ENCODE measurements at places on chromosomes 7 and 10.

GRCh38 chr10:61363006-61363405 is 90.2 kb downstream of the TMEM26 start:
- no peaks in the 10 kb centered on the region for H3K27me3 ChIP-seq
- no peak overlapping the region for H3K4me3 ChIP-seq
- no peak for DNase-seq
- H3K36me3 ChIP-seq = no peaks in the 10 kb centered on the region
- H3K4me1 ChIP-seq = no peaks in the 10 kb centered on the region

DNA sequence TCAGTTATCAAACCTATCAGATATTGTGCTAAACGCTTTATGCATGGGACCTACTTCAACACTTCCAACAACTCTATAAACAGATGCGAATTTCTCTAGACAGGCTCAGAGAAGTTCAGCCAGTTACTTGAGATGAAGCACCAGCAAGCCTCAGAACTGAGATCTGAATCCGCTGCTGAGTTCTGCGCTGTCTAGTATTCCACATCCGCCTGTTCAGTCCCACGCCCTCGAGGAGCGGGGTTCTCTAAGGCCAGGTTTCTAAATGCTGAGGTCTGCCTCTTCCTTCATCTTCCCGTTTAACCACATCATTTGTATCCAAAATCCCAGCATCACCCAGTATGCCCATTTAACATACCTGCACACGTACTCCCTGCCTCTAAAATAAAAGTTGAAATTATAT is 297.8 kb upstream of the ZNF32 start:
- H3K4me3 ChIP-seq = no peak overlapping the region
- H3K4me1 ChIP-seq = no peaks in the 10 kb centered on the region
- peaks cover 8% of the 10 kb centered on the region for H3K27me3 ChIP-seq
- H3K36me3 ChIP-seq = no peaks in the 10 kb centered on the region

DNA sequence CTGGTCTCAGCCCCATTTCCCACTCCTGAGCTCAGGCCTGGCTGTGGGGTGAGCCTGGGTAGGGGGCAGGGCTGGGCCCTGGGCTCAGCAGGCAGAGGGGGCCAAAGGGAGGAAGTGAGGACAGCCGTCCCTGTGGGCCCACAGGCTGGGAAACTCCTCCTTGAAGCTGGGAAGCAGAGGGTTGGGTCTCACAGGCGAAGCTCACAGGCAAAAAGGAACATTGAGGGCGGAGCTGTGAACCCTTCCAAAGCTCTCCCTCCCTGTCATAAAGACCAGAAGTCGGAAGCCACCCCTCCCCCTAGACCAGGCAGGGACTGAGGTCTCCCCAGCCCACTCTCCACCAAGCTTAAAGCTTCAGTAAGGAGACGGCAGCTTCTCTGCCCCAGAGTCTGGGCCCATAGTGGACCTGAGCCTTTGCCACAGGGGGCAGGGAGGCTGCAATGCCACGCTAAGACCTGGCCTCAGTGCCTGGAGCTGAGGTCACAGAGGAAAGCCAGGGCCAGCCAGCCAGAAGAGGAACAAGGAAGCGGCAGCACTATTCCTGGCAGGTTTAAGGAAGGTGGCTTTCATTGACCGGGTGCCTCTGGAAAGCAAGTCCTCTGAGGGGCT is 1.0 kb upstream of the KCP start:
- H3K4me3 ChIP-seq = no peak overlapping the region
- H3K27ac ChIP-seq = no peak overlapping the region
- H3K4me1 ChIP-seq = peaks cover 13% of the 10 kb centered on the region
- H3K36me3 ChIP-seq = no peaks in the 10 kb centered on the region

DNA sequence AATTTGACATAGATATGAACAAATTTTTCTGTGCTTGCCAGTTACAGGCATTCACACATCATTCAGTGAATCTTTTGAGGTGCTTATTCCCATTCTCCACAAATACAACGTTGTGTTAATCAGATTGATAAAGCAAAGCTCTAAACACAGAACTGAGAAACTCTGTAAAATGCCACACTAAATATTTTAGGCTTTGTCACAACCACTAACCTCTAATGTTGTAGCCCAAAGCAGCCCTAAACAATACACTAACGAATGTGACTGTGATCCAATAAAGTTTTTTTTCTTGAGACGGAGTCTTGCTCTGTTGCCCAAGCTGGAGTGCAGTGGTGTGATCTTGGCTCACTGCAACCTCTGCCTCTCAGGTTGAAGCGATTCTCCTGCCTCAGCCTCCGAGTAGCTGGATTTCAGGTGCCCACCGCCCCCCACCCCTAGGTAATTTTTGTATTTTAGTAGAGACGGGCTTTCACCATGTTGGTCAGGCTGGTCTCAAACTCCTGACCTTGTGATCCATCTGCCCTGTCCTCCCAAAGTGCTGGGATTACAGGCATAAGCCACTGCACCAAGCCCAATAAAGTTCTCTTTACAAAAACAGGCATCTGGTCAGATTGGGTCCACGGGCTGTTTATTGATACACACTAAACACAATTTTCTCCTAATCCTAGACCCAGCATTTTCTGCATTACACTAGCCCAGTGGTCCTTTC is 6.9 kb downstream of the CYCS start:
- no peaks in the 10 kb centered on the region for H3K27me3 ChIP-seq
- H3K27ac ChIP-seq = peak overlapping the region; percentile 98
- peak; percentile 11 for DNase-seq

- DNase-seq = no peak
- no peaks in the 10 kb centered on the region for H3K36me3 ChIP-seq
- no peak overlapping the region for H3K4me3 ChIP-seq
These were observed 190.7 kb upstream of the GPR26 start for GRCh38 chr10:123475466-123475865.

DNA sequence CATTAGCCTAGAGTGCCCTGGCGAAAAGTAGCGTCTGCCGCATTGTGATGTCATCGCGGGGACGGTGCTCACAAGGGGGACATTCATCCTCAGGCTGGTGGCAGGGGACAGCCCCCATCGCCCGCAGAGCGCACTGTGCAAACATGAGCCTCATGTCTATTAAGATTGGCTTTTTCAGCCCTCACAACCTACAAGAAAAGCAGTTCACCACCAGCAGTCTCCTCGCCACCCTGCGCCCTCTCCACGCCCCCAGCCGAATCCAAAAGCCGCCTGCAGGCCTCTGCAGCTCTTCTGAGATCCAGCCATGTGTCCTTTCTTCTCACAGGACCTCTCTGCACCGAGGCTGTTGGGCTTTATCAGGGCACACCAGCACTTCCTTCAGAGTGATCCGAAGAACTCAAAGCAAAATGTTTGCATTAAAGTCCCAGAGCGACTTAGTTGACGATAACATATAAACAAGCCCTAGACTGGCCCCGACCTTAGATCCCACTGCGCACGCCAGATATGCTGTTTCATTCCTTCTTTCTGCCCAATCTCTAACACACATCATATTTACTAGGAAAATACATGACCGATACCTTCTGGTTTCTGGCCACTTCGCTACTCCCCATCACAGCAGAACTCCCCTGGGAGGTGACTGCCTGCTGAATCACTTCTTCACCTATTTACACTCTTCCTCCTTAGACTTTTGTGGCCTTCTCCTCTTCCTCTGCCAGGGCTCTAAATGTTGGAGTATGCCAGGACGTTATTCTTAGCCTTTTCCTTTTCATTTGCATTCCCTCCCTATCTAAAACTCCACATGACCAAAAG is 206.0 kb upstream of the SH2B2 start:
- H3K27me3 ChIP-seq = no peaks in the 10 kb centered on the region
- H3K4me1 ChIP-seq = peaks cover 6% of the 10 kb centered on the region
- H3K36me3 ChIP-seq = peaks cover 30% of the 10 kb centered on the region
- DNase-seq = no peak

DNA sequence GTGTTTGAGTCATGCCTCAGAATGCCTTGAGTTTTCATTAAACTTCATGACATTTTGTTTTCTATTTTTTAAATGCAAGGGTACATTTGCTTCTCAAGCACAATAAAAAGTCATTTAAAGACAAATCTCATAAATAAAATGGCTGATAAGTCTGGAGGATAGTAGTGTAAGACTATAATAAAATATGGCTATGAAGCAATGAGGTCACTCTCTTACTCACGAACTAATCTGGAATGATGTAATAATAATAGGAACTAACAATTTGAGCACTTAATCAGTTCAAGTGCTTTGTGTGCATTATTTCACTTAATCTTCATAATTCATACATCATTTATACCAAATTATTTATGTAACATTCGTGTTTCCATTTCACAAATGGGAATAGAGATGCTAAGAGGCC is 149.3 kb upstream of the CTTNBP2 start:
- no peaks in the 10 kb centered on the region for H3K36me3 ChIP-seq
- DNase-seq = no peak
- H3K4me3 ChIP-seq = no peak overlapping the region
- H3K27me3 ChIP-seq = no peaks in the 10 kb centered on the region
- no peak overlapping the region for H3K27ac ChIP-seq

DNA sequence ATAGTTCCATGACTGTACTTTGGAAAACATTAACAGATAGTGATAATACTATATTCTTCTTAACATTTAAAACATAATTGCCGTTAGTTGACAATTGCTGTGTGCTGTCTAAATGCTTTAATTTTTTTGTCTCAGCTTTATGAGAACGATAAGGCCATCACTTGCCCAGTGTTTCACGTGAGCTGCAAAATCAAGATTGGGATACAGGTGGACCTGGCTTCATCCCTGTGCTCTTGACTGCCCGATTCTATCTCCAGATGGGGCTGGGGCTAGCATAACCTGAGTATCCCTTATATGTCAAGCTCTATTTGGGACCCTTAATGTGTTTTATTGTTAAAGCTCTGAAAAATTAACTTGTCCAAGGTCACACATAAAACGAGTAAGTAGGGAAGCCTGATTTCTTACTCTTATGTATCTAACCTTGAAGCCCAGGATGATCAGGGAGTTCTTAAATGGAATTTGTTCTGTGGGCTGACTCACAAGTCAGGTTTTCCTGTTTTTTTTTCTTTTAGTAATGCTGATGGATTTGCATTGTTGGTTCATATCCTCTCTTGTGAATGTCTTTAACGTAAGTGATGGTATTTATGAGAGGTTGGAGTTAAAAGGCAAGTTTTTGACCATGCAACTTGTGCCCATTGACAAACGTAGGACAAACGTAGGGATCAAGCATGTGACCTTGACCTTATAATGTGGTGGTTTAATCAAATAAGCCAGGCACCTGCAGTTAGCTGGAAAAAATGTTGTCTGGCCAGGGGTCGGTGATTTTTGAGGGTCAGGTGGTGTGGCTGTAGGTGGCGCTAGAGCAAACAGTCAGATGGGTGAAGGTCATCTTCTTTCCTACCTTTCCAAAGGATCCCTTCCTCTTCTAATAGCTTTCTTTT is 3.6 kb downstream of the PRKAR2B start:
- no peak overlapping the region for H3K4me3 ChIP-seq
- no peak for DNase-seq
- H3K36me3 ChIP-seq = no peaks in the 10 kb centered on the region
- H3K4me1 ChIP-seq = peaks cover 8% of the 10 kb centered on the region
- H3K27me3 ChIP-seq = peaks cover 14% of the 10 kb centered on the region
- H3K27ac ChIP-seq = no peak overlapping the region

DNA sequence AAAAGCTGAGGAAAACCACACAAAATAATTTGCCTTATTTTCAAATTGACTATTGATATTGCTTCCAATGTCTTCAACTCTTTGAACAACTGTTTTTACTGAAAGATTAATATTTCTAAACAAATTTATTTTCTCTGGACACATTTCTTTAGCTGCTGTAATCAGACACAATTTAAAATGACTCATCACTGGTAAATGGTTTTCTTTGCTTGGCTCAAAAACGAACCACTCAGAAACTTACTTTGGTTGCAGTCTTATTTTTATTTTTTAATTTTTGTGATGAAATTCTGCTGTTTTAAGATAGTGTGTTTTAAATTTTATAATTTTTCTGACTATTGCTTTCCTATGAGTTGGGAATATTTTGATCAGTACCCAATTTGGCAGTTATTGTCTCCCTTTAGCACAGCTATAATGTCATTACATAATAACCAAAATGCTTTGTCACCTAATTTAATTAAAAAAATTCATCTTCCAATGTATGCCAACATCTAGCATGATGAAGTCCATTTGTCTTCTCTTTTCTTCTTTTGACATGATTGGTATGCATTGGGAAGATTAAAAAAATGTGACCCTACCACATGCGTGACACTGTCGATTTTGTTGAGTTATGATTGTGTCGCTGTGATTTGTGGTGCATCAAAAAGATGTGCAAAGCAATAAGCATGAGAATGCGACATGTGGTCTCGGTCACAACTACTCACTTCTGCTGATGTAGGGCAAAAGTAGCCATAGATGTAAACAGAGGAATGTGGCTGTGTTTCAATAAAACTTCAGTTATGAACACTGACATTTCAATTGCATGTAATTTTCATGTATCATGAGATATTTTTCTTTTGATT is 222.3 kb downstream of the SUGCT start:
- H3K27ac ChIP-seq = no peak overlapping the region
- peaks cover 1% of the 10 kb centered on the region for H3K36me3 ChIP-seq
- H3K4me3 ChIP-seq = no peak overlapping the region
- DNase-seq = no peak

DNA sequence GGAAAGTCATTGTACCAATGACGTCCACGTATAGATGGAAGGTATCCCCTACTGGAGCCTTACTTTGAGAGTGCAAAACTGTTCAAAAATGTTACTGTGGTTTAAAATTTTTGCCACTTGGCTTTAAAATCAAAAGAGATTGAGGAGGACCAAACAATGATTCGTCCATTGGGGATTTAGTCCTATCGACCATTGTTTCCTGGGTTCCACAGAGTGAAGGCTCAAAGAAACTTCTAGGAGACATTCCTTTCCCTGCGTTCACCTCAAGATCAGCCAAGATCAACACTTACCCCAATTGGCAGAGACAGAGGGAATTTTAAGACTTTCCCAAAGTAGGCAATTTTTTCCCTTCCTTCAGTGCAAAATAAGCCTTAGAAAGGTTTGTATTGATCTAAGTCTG is 152.3 kb downstream of the NEBL start:
- no peaks in the 10 kb centered on the region for H3K27me3 ChIP-seq
- no peak overlapping the region for H3K4me3 ChIP-seq
- no peaks in the 10 kb centered on the region for H3K36me3 ChIP-seq
- H3K27ac ChIP-seq = no peak overlapping the region
- DNase-seq = no peak
- no peaks in the 10 kb centered on the region for H3K4me1 ChIP-seq

DNA sequence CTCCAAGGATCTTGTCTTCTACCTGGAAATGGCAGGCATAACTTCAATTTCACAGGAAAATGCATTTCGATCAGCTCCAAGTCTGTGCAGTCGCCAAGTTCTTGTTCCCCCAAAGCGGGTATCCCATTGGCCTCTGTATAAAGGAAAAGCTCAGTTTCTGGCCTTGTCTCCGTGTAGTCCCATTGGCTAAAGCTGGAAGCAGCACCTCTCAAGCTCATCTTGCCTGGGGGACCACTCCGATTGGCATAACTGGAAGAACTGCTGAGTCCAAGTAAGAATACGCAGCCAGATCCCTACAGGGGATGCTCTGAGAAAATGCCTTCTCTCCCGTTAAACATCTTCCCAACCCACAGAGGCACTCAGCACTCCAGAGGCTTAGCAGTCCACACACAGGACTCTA is 205.2 kb downstream of the GFRA1 start:
- H3K4me1 ChIP-seq = no peaks in the 10 kb centered on the region
- peaks cover 1% of the 10 kb centered on the region for H3K27me3 ChIP-seq
- no peak for DNase-seq
- no peaks in the 10 kb centered on the region for H3K36me3 ChIP-seq

GRCh38 chr7:9124320-9124719 is 690.9 kb downstream of the NXPH1 start:
- H3K27ac ChIP-seq = no peak overlapping the region
- DNase-seq = no peak
- no peaks in the 10 kb centered on the region for H3K27me3 ChIP-seq
